Thymus (tissue), 14 donors: ENCODE measurements at places on chromosomes 2 and 18.

GRCh38 chr2:59540864-59541263 is 1012.6 kb downstream of the BCL11A start:
- H3K27ac ChIP-seq: no peak overlapping the region
- H3K36me3 ChIP-seq: no peaks in the 10 kb centered on the region
- H3K4me1 ChIP-seq: no peaks in the 10 kb centered on the region
- DNase-seq: no peak
- H3K27me3 ChIP-seq: no peaks in the 10 kb centered on the region
- no peak overlapping the region for H3K4me3 ChIP-seq

- no peak overlapping the region for H3K4me3 ChIP-seq
- no peaks in the 10 kb centered on the region for H3K36me3 ChIP-seq
- H3K27ac ChIP-seq: no peak overlapping the region
Measured at GRCh38 chr2:61658841-61659780, 121.0 kb upstream of the XPO1 start.

GRCh38 chr18:48843162-48843561 is 107.6 kb downstream of the SMAD7 start:
- H3K36me3 ChIP-seq: no peaks in the 10 kb centered on the region
- no peak for DNase-seq
- no peaks in the 10 kb centered on the region for H3K27me3 ChIP-seq

DNA sequence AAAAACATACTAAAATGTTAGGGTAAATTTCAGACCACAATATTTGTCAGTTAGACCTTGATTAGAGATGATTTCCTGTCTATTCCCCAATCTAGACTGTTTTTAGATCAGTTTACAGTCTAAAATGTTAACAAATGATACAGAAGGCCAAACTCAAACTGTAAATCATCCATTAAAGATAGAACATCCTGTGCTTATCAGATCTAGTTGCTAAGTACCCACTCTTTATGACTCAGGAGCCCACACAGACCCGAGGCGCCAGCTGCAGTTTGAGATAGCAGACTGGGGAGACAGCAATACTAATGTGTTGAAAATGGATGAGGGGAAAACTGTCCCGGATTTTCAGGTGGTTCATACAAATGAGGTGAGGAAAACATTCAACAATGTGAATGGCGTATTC is 113.3 kb downstream of the SCG2 start:
- no peak overlapping the region for H3K4me3 ChIP-seq
- no peak for DNase-seq
- H3K27ac ChIP-seq: no peak overlapping the region
- H3K27me3 ChIP-seq: no peaks in the 10 kb centered on the region

DNA sequence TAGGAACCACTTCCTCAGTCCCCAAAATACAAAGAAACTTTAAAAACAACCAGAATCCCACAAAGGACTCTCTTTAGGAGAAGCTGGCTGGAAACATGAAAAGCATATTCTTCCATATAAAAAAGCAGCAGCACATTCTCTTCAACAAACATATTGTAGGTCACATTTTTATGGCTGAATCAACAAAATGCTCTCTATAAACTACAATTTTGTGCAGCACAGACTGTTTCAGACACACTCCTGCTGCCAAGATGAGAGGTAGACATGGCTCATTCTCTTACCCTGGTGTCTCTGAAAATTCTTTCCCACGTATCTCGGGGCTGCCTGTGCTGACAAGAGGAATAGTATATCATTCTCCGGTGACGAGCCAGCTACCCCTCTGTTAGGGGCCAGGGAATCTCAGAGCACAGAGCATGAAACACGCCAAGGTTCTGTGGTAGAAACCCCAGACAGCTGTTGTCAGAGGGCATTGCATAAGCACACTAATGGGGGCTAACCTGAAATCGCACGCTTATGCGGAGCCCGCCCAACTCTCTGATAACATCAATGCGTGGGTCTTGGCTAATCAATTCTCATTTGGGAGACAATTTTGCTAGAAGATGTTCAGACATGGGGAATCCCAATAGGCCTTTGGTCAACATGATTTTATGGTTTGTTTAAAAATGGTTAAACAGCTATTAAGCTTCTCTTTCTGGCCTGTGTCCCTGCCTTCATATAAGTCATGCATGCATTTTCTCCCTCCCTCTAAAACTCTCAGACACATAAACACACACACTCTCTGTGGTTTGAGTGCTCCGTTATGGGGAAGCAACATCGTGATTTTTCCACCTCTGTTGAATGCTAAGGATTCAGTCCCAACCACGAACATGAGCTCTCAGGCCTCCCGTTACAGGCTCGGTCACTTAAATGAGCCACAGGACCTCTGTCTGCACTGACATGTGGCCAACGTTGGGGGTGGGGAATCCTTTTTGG is 177.5 kb downstream of the INO80D start:
- H3K4me1 ChIP-seq: no peaks in the 10 kb centered on the region
- no peak overlapping the region for H3K27ac ChIP-seq
- no peak overlapping the region for H3K4me3 ChIP-seq
- H3K36me3 ChIP-seq: no peaks in the 10 kb centered on the region
- no peaks in the 10 kb centered on the region for H3K27me3 ChIP-seq

GRCh38 chr2:42809819-42810120 is 17.4 kb upstream of the HAAO start:
- no peaks in the 10 kb centered on the region for H3K27me3 ChIP-seq
- H3K36me3 ChIP-seq: no peaks in the 10 kb centered on the region
- H3K4me3 ChIP-seq: peak overlapping the region; percentile 65
- DNase-seq: no peak
- H3K27ac ChIP-seq: peak overlapping the region; percentile 39
- peaks cover 5% of the 10 kb centered on the region for H3K4me1 ChIP-seq

DNA sequence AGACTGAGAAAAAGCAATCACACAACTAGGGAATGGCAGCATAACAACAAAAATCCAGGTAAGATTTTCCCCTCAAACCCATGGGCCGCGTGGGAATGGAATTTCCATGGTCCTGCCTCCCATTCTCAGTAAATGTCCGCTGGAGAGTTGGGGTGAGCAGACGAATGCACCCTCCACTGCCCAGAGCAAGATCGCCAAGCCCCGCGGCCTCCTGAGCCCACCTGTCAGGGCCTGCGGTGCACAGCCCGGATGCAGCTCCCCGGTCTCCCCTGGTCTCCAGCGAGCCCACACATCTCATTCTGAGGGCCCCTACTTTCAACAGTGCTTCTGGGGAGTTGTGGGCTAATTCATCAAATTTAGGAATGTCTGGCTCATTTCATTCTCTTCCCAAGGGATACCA is 327.4 kb upstream of the HS6ST1 start:
- no peaks in the 10 kb centered on the region for H3K36me3 ChIP-seq
- H3K27ac ChIP-seq: no peak overlapping the region
- no peak overlapping the region for H3K4me3 ChIP-seq

DNA sequence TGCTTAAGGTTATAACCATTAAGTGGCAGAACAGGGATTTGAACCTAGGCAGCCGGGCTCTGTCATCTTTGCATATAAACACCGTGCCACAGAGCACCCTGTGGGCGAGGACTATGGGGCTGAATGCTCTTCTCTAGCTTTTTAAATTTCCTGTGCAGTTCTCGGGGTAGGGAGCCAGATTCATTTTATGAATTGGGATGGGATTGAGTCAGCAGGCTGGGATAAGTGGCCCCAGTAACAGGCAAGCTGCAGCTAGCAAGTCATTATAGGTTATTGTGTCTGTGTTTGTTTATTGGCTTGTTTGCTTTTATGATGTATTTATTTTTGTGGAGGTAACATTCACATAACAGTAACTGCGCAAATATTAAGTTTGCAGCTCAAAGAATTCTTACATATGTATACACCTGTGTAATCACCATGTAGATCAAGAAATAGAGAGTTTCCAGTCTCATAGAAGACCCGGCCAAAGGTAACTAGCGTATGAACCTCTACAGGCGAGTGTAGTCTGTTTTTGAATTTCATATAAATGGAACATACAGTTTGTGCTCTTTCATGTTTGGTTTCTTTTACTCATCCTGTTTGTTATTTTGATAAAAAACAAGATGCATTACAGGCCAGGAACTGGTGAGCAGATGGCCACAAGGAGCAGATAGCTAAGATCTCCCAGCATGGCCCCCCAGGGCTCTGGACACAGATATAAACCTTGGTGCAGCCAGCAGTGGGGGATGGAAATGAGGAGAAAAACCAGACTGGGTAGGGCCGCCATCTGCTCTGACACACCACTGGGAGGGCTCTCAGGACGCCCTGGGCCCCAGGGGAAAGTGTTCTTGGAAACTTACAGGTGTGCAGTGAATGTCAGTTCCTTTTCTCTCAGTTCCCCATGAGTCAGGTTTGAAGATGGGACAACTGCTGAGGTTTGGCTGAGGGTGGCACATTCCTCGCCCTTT is 49.2 kb upstream of the GPR155 start:
- DNase-seq: no peak
- H3K27me3 ChIP-seq: no peaks in the 10 kb centered on the region
- H3K27ac ChIP-seq: no peak overlapping the region
- H3K4me3 ChIP-seq: no peak overlapping the region
- no peaks in the 10 kb centered on the region for H3K36me3 ChIP-seq

GRCh38 chr2:60818272-60818671 is 62.2 kb downstream of the PAPOLG start:
- DNase-seq: no peak
- H3K36me3 ChIP-seq: no peaks in the 10 kb centered on the region
- peaks cover 18% of the 10 kb centered on the region for H3K4me1 ChIP-seq
- H3K27me3 ChIP-seq: no peaks in the 10 kb centered on the region

DNA sequence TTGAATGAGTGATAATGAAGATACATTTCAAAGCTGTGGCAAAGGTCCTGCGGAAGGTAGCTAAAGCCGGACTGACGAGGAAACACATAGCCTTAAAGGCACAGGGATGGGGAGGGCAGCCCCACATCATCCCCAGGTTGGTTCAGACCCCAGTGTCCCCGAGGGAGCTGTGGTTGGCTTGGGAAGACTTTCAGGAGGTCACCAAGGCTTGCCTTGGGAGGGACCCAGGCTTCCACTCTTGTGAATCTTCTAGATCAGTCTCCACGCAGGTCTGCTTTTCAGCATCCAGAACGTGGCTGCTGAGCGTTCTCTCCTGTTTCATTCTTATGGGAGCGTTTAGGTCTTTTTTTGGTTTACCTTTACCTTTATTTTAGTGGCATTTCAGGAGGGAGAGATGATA is 16.8 kb downstream of the KIF1A start:
- H3K27me3 ChIP-seq: no peaks in the 10 kb centered on the region
- no peaks in the 10 kb centered on the region for H3K36me3 ChIP-seq
- H3K4me1 ChIP-seq: no peaks in the 10 kb centered on the region
- DNase-seq: no peak

DNA sequence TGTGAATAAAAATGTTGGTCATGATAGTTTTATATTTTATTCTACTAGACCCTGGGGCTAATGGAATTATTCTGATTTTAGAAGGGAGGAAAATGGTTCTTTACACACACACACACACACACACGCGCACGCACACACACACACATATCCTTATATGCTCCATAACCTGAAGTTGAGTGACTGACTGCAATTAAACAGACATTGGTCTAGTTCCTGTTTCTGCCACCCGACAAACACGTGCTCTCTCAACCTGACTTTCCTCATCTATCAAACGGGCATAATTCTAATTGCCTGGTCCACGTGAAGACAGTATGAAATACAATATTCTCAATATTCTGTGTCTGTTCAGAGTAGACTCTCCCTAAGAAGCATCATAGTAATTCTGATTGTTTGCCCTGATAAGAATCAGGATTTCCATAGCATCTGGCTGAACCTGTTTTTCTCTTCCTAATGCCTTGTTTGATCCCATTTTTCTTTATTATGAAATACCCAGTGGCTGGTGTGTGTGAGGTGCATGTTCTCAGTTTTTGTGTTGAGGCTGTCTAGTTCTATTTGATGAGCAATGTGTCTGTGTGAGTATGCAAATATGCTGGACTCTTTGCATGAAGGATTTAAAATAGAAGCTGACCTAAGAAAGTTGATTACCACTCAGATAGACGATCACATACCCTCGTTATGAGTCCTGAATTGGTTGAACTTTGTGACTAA is 51.0 kb downstream of the SETBP1 start:
- peak overlapping the region; percentile 48 for H3K27ac ChIP-seq
- H3K36me3 ChIP-seq: no peaks in the 10 kb centered on the region
- no peak for DNase-seq

GRCh38 chr2:112148477-112148876 is 10.3 kb downstream of the FBLN7 start:
- H3K4me3 ChIP-seq: no peak overlapping the region
- DNase-seq: no peak
- peaks cover 4% of the 10 kb centered on the region for H3K27me3 ChIP-seq

GRCh38 chr2:86135653-86136052 is 29.6 kb downstream of the PTCD3 start:
- H3K27me3 ChIP-seq: no peaks in the 10 kb centered on the region
- peaks cover 99% of the 10 kb centered on the region for H3K36me3 ChIP-seq
- no peaks in the 10 kb centered on the region for H3K4me1 ChIP-seq
- DNase-seq: no peak
- H3K27ac ChIP-seq: no peak overlapping the region
- H3K4me3 ChIP-seq: no peak overlapping the region

GRCh38 chr2:216082805-216083204 is 1.1 kb downstream of the TMEM169 start:
- H3K4me1 ChIP-seq: peaks cover 26% of the 10 kb centered on the region
- no peak for DNase-seq
- no peak overlapping the region for H3K27ac ChIP-seq
- H3K27me3 ChIP-seq: no peaks in the 10 kb centered on the region
- H3K4me3 ChIP-seq: no peak overlapping the region

GRCh38 chr18:13450289-13451212 is 232.0 kb downstream of the LDLRAD4 start:
- peaks cover 97% of the 10 kb centered on the region for H3K4me1 ChIP-seq
- DNase-seq: no peak
- H3K27me3 ChIP-seq: no peaks in the 10 kb centered on the region
- no peak overlapping the region for H3K4me3 ChIP-seq

DNA sequence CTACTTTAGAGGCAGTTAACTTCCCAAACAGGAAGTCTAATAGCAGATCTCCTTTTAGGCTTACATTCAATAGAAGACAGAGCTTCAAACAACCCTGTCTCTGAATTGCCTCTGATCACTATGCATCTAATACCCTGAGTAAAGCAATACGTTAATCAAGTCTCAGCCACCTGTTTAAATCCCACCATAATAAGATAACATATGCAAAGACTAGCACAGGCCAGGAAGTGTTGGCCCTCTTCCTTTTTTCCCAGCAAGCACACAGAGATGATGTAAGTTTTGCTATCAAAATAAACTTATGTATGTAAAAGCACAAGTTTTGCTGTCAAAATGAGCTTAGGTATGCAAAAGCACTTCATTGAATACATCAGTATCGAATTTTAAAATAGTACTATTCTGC is 385.5 kb downstream of the RND3 start:
- H3K4me1 ChIP-seq: no peaks in the 10 kb centered on the region
- no peak for DNase-seq
- H3K27me3 ChIP-seq: no peaks in the 10 kb centered on the region
- no peak overlapping the region for H3K4me3 ChIP-seq

GRCh38 chr18:44437603-44438002 is 243.1 kb upstream of the SETBP1 start:
- H3K27me3 ChIP-seq: no peaks in the 10 kb centered on the region
- DNase-seq: no peak
- H3K36me3 ChIP-seq: no peaks in the 10 kb centered on the region
- no peak overlapping the region for H3K4me3 ChIP-seq
- no peaks in the 10 kb centered on the region for H3K4me1 ChIP-seq
- no peak overlapping the region for H3K27ac ChIP-seq
